Pancreas (tissue), 10 donors: ENCODE measurements at places on chromosomes 1 and 21. TPM values are rescaled to one million over a fixed set of nuclear protein-coding genes. Genes with fewer than 3 reads are reported as not detected.
A peak's percentile ranks its signal among the peaks of the same experiment; 100 is the strongest.

GRCh38 chr1:237411621-237412020, 369.6 kb downstream of the RYR2 start:
- DNase-seq, result no peak

Gene MPL
- not detected for total RNA-seq

Gene SLC30A2
- total RNA-seq, result 42.2 TPM

DNA sequence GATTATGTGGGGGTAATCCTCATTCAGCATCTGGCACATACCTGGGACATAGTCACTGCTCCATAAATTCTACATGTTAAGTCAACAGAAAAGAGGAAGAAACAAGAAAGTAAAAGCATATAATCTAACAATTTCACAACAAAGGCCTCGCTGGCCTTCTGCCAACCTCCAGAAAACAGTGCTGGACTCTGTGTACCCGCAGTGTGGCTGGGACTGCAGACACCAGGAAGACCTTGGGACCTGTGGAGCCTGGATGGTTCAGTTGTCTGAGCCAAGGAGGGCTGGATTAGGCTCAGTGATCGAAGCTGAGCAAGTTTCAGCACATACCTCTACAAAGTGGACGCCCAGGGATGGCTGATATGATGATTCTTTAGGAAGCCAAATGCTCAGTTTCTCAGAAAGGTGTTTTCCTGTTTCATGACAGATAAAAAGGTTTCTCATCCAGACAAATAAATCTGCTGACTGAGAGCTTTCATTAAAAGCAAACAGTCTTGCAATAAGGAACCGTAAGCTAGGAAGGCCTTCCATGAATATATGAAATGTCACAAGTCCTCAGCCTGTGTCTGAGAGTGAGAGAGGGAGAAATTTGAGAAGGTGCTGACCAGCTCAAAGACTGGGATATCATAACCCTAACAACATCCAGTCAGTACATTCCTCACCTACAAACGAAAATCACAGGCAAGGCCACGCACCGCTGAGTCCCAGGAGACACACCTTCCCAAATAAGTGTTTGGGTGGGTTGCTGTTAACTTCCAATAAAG, 48.4 kb downstream of the CAPZB start:
- DNase-seq, result peak; percentile 53

Gene JMJD4
- total RNA-seq, result 4.8 TPM

Gene KCNK1
- 3.5 TPM for total RNA-seq

GRCh38 chr21:26505211-26505610, 67.9 kb downstream of the CYYR1 start:
- no peak for DNase-seq

Gene CELA3B
- total RNA-seq, result 20,558 TPM

GRCh38 chr1:196148367-196148970, 459.8 kb downstream of the KCNT2 start:
- DNase-seq, result no peak

Gene CNR2
- not detected for total RNA-seq

GRCh38 chr1:73366734-73367413, 831.1 kb downstream of the LRRIQ3 start:
- DNase-seq, result no peak

Gene DYNLT4
- 0.28 TPM for total RNA-seq

DNA sequence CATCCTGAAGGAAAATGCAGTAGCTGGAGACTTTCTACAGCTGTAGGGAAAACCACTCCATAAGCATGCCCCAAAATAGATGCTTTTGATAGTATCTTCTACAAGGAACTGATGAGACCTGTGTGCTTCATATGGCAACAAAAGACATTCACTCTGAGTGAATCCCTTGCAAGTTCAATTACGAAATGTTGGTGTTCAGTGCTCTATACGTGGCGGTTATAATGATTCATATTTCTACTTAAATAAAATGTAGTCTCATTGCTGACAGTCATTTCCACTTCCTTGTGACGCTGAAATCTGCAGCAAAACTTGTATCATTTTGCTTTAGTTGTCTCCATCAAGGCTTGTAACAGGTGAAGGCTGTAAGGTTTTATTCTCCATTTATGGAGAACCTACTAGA, 20.6 kb downstream of the TOR1AIP2 start:
- DNase-seq, result no peak

DNA sequence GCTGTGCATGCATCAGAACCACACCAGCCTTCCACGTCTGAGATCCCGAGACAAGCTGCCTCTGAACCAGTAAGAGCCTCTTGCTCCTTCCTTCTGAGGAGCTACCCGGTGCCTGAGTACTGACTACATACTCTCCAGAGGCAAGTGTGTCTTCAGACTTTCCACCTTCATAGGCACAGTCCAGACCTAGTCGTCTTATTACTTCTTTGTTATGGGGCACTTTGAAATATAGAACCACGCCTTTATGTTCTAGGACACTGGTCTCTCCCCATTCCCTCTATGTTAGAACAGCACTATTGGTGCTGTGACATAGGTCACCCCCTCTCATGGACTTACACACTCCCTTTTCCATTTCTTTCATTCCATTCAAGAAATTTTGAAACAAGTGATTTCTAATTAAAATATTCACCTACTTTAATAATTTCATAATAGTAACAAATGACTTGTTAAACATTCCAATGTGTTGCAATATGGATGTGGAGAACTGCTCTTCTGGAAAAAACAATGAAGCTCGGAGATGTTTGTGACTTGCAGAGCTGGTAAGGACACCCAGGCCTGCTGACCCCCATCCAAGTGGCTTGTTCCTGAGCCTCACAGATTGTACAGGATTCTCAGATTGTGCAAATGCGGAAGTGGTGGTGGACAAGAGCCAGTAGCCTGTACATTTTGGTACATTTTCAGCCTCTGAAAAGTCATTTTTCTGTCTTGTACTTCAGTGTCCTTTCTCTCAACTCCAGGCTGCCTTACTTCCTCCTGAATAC, 76.1 kb upstream of the SIPA1L2 start:
- no peak for DNase-seq

Gene HES3
- total RNA-seq, result not detected

GRCh38 chr1:241330619-241331327, 26.2 kb downstream of the RGS7 start:
- DNase-seq, result no peak

Gene PPP1R8
- total RNA-seq, result 11.0 TPM

GRCh38 chr1:169610858-169611257, 19.1 kb downstream of the SELP start:
- no peak for DNase-seq

GRCh38 chr1:61981870-61982660, 212.6 kb upstream of the L1TD1 start:
- no peak for DNase-seq

- DNase-seq, result no peak
Measured at GRCh38 chr1:161763522-161764098, 2.5 kb upstream of the ATF6 start.

DNA sequence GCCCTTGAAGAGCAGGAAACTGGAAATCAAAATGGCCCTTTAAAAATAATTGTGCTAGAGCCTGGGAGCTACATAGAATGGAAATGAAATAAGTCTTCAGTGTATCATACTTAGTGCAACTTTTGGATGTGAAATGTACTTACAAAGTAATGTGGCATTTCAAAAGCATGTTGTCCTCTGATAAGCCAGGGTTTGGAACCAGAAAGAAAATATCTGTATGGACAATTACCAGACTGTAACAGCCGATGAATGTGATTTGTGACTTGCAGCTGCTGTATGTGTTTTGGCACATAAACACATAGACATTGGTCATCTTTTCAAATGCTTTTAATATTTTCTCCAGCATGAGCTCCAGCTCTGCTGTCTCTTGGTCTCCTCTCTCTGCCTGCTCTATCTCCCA, 546.4 kb downstream of the OMA1 start:
- DNase-seq, result no peak

GRCh38 chr1:185087746-185088145, 42.4 kb downstream of the RNF2 start:
- DNase-seq, result no peak

DNA sequence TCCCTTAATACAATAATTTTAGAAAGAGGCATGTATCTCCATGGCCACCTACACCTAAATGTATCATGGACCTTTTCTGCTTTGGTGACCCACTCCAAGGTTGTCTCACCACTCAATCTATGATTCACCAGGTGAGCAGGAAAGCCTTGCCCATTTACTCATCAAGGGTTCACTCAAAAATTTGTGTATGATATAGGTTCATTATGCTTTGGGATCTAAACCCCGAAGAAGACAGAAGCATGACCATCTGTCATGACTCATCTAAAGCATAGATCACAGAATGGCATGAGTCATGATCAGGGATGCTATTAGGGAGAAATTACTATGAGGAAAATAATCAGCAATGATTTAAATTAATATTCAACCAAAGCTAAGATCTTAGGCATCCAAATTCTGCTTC, 38.5 kb downstream of the PYHIN1 start:
- DNase-seq, result no peak

GRCh38 chr1:202107801-202108731, 14.7 kb upstream of the GPR37L1 start:
- peak; percentile 94 for DNase-seq

DNA sequence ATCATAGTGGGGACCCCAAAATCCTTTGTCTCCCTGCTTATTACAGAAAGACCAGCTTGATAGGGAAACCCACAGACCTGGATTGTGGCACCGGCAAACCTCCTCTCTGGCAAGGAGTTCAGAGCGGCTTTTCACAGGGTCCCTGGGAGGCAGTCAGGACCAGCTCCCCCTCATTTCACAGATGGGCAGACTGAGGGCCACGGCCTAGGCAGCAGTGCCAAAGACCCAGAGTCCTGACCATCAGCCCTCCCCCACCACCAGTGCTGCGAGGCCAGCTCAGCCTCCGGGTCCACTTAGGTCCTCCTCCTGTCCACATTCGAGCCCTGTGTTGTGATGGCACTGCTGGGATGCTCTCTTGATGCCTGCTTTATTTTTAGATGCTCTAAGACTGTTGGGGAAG, 57.2 kb downstream of the CAMK2N1 start:
- DNase-seq, result no peak

DNA sequence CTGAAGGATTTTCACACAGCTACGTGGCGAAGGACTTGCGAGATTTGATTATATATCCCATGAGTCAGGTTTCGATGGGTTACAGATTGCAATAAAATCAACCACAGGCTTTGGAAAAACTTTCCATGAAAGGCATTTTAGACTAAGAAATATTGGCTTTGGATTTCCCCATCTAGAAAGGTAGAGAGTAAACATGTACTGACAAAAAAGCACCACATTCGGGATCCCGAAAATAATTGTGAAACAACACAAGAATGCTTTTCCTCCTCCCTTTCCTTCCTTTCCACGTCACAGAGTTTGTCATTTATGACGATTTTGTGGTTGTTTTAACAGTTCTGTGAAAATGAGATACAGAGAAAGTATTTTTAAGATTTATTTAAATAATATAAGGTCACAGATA, 38.5 kb downstream of the TGFB2 start:
- DNase-seq, result no peak

GRCh38 chr1:198651650-198652400, 13.0 kb downstream of the PTPRC start:
- DNase-seq, result no peak

- no peak for DNase-seq
Measured at GRCh38 chr1:19477284-19478249, 7.8 kb downstream of the CAPZB start.

- no peak for DNase-seq
Measured at GRCh38 chr1:102919659-102920058, 188.7 kb downstream of the COL11A1 start.

GRCh38 chr1:46285730-46286477, 17.5 kb downstream of the LRRC41 start:
- no peak for DNase-seq

DNA sequence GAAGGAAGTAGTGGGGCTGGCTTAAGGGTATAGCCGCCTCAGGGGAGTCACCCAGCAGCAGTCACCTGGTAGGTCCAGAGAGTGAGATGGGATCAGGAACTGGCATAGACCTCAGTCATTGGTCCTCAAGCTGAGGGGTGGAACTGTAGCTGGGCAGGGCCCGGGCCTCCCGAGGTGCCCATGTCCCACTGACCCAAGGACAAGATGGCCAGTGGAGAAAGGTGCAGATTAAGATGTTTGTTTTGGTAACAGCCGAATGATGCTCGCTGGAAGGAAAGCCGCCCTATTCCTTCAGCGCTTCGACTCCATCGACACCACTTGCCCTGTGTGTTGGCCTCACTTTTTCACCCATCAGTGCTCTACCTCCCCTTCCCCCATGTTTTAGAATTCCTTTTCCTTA, 16.4 kb downstream of the COL9A2 start:
- no peak for DNase-seq

DNA sequence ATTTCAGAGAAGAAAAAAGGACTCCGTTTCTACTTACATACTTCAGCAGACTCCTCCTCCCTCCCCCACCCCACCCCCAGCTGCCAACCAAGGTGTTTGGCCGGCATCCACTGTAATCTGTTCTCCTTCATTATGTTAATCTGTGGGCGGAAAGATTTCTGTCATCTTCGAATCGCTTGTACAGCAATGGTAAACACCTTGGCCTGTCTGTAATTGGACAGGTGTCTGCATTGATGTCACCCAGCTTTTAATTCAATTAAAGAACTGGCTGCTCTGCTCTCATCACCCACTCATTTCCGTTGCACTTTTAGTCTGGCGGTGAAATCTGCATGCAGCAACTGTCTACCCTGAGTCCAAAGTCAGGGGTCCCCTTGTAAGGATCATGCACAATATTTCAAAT, 368.6 kb downstream of the USH2A start:
- no peak for DNase-seq

GRCh38 chr1:43934101-43934985, 742 bp downstream of the ARTN start:
- DNase-seq, result peak; percentile 77

- no peak for DNase-seq
Measured at GRCh38 chr1:42747125-42747524, 7.1 kb upstream of the CLDN19 start.

GRCh38 chr1:29777522-29777921, 541.2 kb downstream of the PTPRU start:
- DNase-seq, result no peak

Gene PLPPR5
- 0.08 TPM for total RNA-seq

- no peak for DNase-seq
Measured at GRCh38 chr1:50841791-50842387, 118.2 kb downstream of the FAF1 start.

GRCh38 chr1:158979229-158979628, 30.5 kb upstream of the IFI16 start:
- no peak for DNase-seq

Gene KRTAP19-1
- not detected for total RNA-seq
